ENCODE measurements at places on chromosomes 2 and 18.

GRCh38 chr2:38375696-38376345, 1.3 kb downstream of the ATL2 start:
- DNase-seq, result peak; percentile 54

- DNase-seq, result no peak
Observed at GRCh38 chr18:58221060-58221725, 177.2 kb downstream of the NEDD4L start.

- no peak for DNase-seq
Observed at GRCh38 chr2:227365833-227366232, 13.3 kb downstream of the TM4SF20 start.

DNA sequence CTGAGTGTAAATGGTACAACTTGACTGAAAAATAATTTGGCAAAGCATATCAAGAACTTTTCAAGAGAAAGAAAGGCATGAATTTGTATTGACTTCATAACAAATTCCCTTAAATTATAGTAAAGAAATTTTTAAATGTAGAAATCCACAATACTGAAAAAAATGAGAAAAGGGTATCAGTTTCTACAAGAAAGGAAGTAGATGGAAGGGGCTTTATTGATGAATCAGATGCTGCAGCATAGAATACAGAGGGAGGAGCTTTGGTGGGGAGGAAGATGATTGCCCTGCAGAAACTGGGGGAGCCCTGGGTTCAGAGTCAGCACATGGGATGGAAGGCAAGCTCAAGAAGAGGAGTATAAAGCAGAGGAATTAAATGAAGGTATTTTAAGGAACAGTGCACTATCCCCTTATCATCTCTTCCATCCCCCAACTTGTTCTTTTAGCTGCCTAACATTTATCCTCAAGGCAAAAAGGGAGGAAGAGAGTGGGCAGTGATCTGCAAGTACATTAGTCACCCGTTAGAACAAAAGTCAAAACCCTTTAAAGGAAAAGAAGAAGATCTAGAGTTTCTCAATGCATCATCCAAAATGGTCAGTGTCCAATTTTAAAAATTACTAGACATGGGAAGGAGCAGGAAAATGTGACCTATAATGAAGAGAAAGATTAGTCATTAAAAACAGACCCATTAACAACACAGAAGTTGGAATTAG, 77.7 kb downstream of the KCTD18 start:
- DNase-seq, result no peak

GRCh38 chr2:83953697-83954096, 505.4 kb downstream of the SUCLG1 start:
- DNase-seq, result no peak

DNA sequence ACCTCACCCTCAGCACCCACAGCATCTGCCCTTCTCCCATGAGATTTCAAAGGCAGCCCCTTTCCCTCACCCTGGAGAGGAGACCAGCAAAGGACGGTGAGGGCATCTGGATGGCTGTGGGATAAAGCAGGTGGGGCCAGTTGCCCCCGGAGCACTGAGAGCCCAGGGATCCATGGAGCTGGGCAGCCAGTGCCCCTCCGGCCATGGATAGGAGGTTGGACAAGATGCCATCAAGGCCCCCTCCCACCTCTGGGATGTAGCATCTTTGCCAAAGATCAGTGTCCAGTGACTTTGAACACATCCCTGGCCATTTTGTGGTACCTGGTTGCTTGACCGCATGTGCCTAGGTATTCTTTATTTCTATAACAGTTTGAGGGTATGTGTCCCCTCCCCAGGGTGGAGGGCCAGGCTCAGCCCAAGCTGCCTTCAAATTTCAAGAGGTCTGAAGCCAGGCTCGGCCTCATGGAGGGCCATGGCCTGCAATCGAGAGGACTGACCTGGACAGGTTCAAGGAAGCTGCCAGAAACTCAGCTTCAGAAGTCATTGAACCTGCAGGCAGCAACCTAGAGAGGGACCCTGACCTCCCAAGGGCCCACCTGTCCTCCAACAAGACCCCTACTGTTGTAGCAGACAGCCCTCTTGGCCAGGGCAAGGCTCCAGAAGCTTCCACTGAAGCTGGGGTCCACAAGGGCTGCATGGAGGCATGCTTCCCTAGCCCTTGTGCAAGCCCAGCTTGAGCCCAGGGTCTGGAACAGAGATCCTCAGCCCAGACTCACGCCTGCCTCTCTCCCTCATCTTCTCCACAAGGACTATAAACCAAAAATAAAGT, 55.5 kb upstream of the BIN1 start:
- DNase-seq, result no peak

- DNase-seq, result no peak
Observed at GRCh38 chr18:11673560-11673959, 15.5 kb upstream of the GNAL start.

GRCh38 chr2:119749477-119750012, 10.2 kb upstream of the PTPN4 start:
- no peak for DNase-seq

- no peak for DNase-seq
Observed at GRCh38 chr18:57446322-57446721, 11.1 kb downstream of the ONECUT2 start.

DNA sequence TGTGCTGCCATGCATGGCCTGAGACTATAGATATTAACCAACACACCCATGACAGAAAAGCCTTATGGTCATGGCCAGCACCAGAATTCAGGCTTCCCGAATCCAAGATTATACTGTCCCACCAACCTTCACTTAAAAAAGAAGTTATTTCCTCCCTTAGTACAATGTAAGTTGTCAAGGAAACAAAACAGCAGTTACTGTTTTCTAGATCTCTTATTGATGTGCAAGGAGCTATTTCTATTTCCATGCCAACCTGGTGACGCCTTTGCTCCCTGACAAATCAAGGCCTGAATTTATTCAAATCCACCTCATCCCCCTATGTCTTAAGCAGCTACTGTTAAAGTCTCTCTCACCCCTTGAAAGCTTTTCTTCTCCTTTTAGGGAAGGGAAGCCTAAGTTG, 249.3 kb downstream of the ZNF521 start:
- DNase-seq, result no peak

DNA sequence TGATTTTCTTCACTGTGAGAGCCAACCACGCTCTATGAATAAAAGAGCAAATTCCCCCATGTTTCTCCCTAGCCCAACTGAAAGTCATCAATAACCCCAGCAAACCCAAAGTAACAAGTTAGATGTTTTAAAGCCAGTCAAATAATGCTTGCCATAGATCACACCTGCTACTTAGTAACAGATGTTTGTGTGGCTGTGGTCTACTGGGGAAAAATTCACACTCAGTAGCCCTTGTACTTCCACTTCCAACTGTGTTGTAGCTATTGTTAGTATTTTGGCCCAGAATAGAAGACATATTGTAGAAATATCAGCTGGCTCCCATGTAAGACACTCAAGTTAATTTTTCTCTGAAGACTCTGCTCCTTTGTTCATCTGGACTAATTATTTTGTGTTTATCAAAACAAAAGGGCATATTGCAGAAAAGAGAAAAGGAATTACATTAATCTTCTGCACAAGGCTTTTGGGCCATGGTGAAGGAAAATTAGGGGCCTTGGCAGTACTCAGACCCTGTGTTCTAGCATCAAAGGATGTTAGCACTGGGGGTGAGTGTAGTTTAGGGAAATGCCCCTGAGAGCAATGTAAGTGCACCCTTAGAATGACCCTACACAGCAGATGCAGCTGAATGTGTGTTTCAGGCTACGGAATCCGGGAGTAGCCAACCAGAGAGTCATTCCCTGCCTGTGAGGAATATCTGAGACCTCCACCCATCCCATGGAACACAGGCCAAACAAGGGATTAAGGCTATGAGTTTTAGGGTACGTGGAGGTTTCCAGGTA, 521.9 kb downstream of the EPHA4 start:
- DNase-seq, result no peak

DNA sequence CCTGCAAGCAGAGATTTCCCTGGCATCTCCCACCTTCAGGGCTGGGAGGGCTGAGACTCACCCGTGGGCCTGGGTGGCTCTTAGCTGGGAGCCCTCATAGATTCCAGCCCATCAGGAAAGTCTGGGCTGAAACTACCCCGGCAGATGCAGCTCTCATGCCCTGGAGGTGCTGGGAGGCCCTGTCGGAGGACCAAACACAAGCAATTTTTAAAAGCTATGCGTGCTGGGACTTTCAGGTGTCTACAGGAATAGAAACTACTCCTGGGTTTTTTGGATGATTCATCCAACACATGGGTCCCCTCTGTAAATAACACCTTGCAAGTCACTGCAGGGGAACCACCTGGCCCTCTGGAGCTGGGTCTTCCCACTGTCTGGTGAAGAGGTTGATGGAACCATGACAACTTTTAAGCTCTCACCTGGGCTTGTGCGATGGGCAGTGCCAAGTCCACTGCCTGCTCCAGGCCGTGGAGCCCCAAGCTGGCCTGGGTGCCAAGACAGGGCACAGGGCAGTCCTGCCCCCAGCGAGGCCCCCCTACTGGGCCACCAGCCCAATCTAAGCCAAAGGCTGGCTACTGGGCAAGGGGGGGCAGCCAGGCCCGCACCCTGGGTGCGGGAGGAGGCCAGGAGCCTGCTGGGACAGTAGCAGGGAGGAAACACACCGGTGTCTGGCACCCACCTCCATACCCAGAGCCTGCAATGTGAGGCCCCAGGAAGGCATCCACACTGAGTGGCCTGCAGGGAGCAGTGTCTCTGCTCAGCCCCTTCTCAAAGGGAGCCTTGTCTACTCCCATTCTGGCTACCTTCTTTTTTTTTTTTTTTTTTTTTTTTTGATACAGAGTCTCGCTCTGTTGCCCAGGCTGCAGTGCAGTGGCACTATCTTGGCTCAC, 1.1 kb upstream of the GPR55 start:
- no peak for DNase-seq

DNA sequence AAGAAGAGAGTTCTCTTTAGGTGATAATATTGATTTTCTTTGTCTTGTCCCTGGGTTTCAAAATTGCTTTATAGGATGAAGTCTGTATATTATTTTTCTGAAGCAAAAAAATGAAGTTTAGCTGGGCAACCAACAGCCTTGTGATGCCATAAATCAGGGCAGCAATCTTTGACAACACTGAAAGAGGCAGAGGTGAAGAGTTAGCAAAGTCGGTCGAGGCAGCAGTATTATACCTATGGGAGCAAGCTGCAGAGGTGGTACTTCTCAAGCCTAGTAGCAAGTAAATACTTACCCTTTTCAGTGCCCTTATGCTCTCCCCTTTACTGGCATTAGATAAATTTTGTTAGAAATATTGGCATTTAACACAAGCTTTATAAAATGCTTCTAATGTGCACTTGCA, 92.9 kb downstream of the NETO1 start:
- no peak for DNase-seq

DNA sequence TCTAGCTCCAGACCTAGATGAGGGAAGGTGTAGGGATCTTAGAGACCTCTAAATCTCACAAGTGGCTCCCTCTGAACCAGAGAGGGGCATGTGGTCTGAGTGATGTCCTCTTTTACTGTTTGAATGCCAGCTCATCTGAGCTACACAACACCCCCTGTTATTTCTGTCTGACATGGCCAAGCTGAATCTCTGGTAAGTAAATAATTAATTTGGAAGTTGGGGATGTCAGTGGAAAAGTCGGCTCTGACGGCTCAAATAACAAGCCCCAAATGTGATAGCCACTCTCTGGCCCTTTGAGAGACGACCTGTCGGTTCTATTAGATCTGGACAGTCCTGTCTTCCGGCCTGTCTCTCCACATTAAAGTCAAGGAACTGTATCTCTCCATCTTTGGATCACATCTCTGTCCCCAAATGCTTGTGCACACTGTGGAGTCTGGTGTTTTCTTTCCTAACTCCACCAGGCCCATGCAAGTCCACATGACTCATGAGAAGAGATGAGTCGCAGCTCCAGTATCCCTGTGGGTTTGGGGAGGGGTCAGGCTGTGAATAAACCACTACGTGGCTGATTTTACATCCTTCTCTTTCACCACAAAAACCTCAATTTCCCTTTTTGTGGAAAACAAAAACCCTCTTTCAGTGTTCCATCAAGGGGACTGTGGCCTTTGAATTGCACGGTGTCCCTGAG, 52.5 kb downstream of the SETBP1 start:
- peak; percentile 63 for DNase-seq

DNA sequence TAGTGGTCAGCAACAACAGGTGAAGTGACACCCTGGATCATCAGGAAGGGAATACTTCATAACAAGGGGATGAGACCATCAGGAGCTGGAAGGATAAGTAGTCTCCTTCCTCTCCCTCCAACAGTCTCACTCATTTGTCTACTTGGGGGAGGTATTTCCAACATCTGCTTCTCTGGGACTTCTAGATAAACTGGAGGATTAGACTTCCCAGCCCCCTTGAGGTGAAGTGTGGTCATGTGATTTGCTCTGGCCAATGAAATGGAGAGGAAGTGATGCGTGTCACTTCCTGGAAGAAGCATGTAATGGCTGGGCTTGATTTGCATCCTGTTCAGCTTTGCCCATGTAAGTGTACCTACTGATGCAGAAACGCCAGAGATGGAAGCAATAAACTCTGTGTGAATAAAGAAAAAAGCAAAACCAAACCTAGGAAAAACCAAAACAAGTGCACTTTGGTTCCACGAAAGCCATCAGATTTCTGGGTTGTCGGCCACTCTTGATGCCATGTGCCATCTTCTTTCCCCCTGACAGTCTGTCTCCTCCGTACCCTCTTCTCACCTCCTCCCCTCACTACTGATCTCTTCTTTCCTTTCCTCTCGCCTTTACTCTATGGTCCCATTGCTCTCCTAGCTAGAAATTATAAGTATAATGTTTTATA, 76.1 kb upstream of the DNMT3A start:
- no peak for DNase-seq

DNA sequence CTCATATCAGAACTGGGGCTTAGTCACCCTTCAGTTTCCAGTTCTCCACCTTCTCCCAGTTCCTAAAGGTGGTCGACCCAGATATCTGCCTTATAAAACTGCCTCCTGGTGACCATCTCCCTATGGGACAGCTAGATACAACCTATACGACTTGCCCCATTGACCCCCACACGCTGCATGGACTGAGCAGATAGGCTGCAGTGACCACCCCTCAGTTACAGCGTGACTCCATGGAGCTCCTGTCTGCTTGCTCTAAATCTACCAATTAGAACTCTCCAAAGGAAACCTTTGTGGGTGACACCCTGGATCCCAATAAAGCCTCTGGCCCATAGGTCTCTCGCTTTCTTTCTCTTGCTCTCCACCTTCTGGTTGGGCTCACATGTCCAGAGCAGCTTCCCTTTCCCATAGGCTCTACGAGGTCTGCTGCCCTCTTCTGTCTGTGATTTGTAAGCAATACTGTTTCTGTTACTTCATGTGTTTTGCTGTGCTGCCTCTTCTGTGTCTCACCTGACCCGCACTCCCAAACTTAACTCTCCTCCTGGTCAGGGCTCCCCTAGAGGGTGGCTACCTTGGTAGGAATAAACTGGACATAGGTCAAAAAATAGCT, 971.3 kb upstream of the FAM98A start:
- no peak for DNase-seq

GRCh38 chr2:102753563-102754159, 8.2 kb upstream of the TMEM182 start:
- DNase-seq, result no peak

Measured in CD4-positive, alpha-beta T cell treated with Interleukin-15 for 1 hour (primary cell).